Small intestine (tissue), 16 donors: ENCODE measurements at places on chromosomes 12 and 14.

GRCh38 chr12:79983986-79984620, 49.2 kb upstream of the PPP1R12A start:
- DNase-seq: peak; percentile 96

DNA sequence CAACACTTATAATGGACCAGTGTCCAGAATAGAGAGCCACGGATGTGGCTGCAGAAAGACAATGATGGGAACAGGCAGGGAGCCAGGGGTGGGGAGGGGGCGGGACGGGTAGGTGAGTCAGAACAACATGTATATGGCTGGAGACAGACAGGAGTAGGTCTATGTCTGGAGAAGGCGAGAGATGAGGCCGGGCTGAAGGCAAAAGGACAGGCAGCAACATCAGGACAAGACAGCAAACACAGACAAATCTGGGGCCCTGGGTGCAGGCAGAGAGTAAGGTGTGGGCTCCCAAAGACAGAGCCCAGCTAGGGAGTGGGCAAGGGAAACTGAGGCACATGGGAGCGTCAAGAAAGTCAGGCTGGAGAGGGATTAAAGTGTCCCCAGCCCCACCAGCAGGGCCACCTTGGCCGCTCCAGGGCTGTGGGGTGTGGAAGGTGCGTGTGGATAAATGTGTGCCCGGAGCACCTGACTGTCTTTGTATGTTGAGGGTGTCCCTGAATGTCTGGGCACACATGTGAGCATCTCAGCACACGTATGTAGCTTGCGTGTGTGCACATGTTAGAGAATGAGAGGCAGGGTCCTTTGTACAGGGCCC, 44.1 kb downstream of the FAM222A start:
- DNase-seq: no peak

DNA sequence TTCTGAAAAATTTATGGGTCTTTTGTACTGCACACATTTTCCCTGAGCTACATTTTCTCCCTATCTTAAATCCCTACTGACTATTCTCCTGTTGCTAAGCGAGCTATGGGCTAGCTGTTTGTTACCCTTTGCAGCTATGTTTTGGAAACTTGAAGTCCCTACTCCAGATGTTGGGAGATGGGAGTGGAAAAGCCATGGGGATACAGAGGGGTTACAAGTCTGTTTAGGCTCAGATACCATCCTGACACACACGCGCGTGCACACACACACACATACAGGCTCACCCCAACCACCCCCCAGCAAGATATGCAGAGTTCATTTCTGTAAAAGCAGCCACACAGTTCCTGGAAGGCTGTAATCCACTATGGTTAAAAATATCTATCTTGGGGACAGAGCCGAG, 15.8 kb downstream of the ATP5MC2 start:
- DNase-seq: no peak

DNA sequence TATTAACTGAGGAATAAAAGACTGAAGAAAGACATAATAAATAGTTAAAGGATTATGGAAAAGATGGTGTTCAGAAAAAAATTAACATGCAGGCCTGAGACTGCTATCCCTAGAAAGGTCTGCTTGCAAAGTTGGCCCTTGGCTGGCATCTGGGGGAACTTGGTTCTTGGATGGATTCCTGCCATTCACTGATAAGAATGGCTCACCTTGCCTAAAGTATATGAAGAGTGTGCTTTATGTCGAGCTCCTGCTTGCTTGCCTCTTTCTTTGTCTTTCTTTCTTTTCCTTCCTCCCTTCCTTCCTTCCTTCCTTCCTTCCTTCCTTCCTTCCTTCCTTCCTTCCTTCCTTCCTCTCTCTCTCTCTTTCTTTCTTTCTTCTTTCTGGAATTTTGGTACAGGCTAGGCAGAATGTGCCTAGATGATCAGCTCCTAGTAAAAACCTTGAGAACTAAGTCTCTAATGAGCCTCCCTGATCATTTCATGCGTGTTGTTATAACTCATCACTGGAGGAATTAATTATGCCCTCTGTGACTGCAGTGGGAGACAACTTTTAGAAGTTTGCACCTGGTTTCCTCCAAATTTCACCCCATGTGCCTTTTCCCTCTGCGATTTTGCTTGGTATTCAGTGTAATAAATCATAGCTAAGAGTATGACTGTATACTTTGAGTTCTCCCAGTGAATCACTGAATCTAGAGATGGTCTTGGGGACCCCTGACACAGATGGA, 44.7 kb downstream of the IFT81 start:
- no peak for DNase-seq

DNA sequence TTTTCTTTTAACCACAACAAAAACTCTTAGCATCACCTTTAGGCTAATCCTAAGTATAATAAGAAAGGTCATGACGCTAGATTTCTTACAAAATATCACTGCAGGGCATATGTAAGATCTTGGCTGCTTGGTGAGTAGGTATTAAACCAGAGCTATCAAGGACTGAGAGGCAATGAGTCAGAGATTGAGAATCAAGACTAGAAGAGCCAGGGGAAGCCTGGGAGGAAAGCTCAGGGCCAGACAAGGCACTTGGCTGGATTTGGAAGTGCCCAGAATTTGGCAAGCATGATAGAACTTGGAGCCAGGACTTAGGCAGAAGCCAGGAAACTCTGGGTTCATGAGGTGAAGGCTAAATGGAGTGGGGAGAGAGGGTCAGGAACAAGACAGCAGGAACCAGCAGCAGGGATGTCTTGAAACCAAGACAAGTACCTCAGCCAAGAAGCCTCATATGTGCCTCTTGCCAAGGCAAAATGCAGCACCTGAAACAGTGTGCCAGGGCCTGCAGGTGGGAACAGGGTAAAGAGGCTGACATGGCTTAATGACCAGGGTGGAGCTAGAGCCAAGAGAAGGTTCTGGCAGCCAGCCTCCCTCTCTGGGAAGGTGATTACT, 49.9 kb downstream of the PTHLH start:
- no peak for DNase-seq
